Tibial artery (tissue), 4 donors: ENCODE measurements at places on chromosomes 3 and 15.

DNA sequence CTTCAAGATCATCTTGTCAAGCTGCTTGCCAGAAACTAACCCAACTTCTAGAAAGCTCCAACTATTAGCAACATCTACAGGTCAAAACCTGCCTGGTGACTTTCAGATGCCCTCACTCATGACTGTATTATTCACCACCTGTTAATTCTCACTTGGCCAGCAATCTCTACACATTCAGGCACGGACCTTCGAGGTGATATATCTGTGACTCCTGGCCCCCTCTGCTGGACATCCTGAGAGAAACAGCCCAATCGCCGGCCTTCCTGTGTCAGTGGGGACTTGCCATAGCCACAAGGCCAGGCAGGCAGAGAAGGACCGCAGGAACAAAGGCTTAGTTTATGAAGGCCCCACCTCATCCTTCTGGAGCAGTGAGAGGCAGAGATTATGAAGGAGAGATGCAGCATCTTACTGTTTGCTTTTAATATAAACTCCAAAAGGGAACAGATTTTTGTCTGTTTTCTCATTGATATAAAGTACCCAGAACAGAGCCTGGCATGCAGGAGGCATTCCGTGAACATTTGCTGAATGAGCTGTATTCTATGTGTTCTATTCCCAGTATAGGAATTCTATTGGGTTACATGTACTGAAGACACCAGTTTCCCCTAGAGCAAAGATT, 24.4 kb upstream of the OCA2 start:
- DNase-seq, result peak; percentile 83

DNA sequence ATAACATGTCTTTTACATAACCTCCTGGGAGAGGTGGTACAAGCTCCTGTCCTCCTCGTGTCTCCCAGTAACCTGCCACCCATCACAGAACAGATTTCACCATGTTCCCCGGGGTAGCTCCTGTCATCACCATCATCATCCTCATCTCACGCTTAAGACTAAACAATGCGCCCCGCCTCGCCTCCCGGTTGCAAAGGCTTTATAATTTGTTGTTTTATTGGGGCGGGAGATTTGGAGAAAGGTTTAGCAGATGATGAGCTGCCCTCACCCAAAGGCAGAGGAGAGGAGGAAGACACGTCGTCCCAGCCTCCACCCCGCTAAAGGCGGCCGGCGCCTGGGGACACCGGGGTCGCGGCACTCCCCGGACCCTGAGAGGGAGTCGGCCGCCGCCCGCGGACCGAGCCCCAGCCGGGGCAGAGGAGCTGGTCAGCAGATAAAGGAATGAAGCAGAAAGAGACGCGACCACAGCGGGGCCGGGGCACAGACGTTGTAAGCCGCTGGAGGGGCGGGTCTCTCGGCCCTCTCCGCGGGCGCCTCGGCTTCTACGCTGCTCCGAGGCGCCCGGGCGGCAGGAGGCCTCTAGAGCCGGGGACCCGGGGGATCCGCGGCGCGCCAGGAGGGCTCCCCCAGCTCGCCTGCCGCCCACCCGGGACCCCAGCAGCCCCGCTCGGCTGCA, 589 bp downstream of the HERC1 start:
- peak; percentile 69 for DNase-seq

DNA sequence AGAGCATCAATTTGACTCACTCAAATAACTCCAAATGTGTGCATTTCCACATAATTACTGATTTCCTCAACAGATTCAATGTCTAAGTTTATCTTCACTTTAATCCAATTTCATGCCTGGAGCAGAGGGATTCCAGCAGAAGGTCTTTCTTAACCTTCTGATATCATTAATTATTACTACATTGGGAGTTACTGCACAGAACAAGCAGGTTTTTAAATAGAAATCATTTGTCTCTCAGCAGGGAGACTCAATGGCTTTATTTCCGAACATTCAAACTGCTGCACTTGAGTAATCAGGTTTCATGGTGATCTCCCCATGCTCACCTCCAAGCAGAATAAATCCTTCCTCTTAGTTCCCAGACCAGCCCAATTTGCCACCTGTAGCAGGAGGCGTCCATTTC, 264.8 kb upstream of the IGF1R start:
- no peak for DNase-seq

DNA sequence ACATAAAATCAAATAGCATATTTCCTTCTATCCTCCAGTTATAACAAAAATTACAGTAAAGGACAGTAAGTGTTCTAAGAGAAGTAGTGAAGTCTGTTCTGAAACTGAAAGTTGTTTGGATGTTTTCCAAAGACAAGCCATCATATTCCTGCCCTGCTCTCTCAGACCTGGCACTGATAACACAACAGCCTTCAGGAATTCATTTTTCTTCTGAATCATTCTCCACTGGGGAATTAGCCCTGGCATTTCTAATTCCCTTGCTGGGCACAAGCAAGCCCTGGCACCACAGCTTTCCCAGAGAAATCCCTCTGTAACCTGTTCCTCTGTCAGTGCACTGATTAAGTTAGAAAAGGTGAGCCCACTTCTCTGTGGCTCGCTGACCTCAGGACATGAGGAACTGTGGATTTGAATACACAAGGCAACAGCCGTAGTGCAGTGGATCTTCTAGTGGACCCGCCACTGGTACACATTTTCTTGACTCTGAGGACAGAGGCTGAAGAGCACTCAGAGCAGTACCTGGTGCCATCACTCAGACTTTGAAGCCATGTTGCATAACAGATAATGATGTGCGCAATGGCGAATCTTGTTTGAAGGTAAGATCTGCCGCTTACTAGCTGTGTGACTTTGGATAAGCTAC, 61.6 kb downstream of the WWTR1 start:
- DNase-seq, result no peak

DNA sequence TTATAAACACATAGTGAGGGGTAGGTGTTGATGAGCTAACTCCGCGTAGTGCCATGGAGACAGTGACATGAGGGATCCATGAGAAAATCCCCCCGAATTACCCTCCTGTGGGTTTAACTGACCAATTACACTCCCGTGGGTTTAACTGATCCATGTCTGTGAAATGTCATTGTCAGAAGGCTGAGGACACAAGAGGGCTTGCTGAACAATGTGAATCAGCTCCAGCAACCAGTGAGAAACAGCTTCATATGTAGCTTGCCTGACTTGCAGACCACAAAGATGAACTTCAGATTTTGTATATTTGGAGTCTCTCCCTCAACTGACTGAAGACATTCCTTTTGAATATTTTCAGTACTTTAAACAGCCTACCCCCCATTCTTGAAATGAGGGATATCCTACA, 144.9 kb downstream of the FBN1 start:
- no peak for DNase-seq

DNA sequence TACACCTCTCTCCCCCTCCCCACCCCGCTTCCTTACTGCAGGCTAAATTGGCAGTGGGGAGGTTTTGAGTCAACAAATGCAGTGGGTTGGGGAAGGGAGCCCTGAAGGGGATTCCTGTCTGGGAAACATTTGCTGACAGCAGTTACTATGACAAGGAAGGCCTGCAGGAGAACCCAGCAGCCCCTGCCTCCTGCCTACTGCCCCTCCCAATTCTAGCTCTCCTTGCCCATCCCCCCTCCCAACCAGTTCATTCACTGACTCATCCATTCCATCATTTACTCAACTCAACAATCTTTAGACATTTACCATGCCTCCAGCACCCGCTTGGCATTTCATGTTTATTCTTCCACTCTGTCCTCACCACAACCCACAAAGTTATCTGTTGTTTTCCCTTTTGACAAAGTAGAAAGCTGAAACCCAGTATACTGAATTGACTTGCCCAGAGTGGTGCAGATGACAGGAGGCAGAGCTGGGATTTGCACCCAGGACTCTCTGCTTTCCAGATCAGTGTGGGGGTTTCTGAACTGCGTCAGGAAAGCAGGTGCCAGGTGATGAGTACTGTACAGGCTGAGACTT, 75.0 kb downstream of the MAGEF1 start:
- DNase-seq, result no peak

GRCh38 chr15:47669221-47669620, 48.1 kb upstream of the SEMA6D start:
- no peak for DNase-seq

DNA sequence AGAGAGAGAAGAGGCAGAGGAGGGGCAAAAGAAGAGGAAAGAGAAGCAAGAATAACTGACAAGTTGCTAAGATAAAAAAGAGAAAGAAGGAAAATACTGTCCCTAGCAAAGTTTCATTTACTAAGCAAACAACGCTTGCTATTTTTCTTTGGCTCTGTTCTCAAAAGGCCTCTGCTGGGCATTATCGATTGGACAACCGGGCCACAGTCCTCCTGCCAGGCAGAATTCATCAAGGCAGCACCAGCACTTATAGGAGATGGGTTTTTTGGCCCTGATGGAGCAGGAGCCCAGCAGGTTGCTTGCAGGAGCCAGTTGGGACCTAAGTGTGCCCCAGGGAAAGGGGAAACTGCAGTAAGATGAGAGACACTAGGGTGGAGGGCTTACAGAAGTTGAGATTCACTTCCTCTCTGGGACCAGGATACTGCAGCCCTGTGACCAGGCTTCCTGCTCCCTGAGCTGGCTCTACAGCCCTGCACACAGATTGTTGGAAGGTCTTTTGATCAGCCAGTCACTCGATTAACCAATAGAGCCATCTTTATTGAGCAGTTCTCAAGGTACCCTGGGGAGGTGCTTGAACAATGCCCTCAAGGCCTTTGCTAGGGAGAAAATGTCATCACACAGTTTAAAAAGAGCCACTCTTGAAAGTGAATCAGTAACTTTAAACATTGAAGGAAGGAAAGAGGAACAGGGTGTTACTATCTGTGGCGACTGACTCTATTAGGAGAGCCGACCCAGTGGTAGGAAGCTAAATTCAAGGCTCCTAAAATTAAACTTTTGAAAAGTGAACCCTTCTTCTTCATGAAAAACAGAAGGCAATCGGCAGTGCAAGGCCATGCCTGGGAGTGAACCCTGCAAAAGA, 28.8 kb upstream of the GLCE start:
- DNase-seq, result peak; percentile 34

DNA sequence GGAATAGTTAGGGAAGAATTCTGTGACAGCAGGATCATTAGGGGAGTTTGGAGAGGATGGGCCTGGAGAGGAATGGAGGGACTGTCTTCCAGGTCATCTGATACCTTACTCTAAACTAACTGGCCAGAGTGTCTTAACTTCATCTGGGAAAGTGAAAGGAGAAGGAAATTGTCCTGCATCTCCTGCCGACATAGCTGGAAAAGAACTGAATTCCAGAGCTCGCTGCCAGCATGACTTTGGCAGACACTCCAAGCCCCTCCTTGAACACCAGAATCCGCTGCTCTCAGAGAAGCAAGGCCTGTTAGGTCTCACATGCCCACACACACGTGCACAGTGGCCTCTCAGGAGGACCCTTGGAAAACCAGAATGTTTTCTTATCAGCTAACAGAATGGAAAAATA, 10.5 kb downstream of the ABI3BP start:
- peak; percentile 62 for DNase-seq
